ENCODE measurements at places on chromosomes 2 and 18.

GRCh38 chr2:127118467-127118866 lies 11.5 kb upstream of the BIN1 start:
- no peak for DNase-seq

GRCh38 chr2:119711352-119711751 lies 32.4 kb downstream of the TMEM177 start:
- DNase-seq = no peak

DNA sequence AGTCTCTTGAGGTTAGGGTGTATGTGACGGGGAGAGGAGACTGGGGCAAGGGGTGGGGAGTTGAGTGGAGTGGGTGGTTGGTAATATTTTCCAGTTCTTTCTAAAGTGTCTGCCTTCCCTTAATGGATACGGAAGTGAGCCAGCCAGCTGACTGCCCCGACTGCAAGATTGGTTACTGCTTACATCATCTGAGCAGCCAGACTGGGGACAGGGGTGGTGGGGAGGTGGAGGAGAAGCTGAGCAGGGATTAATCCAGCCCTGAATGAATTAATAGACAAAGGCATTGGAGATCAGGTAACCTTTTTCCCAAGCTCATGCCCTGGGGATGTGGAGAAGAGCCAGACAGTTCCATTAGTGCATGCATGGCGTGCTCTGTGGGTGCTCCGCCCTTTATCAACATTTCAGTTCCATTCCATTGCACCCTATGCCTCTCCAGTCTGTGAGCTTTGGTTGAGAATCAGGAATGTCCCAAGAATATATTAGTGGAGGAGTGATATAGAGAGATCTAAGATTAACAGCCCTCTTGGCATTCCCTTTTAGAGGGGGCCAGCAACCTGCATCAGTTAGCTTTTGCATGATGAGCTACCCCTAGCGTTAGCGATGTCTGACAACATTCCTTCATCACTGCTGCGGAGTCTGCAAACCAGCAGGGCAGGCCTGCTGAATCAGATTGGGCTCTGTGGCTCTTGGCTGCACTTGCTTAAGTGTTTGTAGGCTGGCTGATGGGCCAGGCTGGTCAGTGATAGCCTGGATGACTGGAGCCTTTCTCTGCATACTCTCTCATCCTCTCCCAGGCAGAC lies 67.4 kb downstream of the TNP1 start:
- no peak for DNase-seq

GRCh38 chr18:48422947-48423378 lies 13.8 kb upstream of the ZBTB7C start:
- no peak for DNase-seq

GRCh38 chr18:10971717-10972116 lies 177.7 kb downstream of the PIEZO2 start:
- DNase-seq = no peak

GRCh38 chr2:63059793-63060471 lies 9.3 kb downstream of the OTX1 start:
- DNase-seq = no peak

GRCh38 chr2:30135541-30135940 lies 11.3 kb upstream of the YPEL5 start:
- DNase-seq = no peak

DNA sequence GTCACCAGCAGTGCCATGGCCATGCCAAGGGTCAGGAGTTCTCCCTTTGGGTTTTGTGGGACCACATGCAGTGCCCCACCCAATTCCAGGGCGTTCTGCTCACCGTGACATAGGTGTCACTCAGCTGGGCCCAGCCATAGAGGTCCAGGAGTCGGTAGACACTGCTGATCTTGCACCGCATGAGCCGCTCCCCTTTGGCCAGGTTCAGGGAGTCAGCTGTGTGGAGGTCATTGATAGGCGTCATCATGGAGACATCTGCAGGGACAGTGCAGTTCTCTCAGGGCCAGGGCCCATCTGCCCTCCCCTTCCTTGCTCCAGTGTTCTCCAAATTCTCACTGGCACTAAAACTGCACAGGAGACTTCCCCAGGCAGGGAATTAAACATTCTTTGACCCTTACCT lies 71.9 kb downstream of the ADD2 start:
- DNase-seq = no peak

DNA sequence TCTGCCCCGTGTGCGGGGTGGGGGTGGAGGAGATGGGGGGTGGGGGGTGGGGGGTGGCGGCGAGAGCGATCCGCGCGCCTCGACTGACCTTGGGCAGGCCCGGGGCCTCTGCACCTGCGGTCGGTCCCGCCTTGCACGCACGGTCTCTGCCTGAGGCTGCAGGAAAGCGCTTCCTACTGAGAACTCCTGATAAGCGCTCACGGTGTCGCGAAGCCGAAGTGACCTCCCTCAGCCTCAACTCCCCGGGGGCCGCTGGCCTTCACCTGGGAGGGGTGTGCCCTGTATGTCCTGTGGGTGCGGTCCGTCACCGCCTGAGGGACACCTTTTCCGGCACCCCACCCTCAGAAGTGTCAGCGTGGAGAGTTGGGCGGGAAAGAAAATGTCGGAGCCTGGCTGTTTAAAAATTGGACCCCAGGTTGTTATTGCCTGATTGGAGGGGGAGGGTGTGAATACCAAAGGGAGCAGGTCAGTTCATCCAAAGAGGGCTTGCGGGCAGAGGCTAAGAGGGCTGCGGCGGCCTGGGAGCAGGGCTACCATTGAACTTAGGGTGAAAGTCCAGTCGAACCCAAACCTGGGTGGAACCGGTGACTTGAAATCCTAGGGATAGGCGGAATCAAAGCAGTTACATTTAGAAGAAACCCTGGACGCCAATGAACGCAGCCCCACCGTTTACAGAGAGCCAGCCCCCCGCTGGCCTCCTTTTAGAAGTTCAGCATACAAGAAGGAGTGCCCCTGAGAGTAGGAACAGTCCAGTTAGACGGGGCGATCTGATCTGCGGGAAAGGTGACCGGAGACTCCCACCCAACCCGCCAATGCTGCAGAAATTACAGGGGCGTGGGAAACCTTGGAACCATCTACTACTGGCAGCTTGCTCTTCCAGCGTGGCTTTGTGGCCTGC lies 1.2 kb downstream of the MAL start:
- no peak for DNase-seq

DNA sequence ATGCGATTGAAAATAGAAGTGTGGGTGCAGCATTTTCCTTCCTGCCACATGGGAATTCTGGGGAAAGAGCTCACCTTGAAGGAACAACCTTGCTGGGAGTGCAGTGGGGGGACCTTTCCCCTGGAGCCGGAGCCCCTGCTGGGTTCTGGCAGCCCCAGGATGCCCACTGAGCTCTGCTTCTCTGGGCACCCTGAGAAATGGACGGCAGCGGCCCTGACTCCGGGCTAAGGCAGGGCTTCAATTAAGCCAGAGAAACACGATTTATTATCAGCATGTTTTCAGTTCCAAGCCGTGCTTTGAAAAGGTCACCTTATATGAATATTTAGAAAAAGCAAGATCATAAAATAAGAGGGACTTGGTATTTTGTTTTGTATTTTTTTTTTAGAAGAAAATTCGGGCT lies 68.5 kb downstream of the KLHL29 start:
- DNase-seq = no peak

GRCh38 chr2:241316825-241317224 lies 1.1 kb downstream of the SEPTIN2 start:
- no peak for DNase-seq

DNA sequence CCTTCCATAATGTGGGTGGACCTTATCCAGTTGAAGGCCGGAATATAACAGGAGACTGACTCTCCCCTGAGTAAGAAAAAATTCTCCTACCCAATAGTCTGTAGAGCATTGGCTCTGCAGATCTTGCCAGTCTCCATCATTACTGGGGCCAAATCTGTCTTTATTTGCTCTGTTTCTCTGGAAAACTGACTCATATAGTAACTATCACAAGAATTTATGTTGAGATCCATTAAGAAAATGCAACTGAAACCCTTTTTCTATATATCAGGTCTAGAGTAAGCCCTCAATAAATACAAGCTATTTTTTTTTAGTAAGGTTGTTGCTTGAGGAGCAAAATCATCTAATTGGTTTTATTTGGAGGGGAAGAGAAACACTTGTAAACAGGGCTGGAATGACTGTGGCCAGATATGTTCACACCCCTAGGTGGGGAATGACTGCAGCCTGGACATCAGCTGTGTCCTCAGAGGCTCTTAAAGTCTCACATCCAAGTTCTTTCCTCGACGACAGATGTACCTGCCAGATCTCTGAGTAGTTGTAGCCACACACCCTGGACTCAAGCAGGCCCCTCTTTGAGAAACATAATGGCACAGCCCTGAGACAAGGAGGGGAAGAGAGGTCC lies 339.7 kb downstream of the TNS1 start:
- no peak for DNase-seq
